Activated T-cell treated with anti-CD3 and anti-CD28 coated beads, Interleukin-2, amount 50 U/mL, for 24 hours (primary cell): ENCODE measurements at places on chromosomes 7 and 10.
A peak's percentile ranks its signal among the peaks of the same experiment; 100 is the strongest.

GRCh38 chr7:21305455-21306235, 122.2 kb upstream of the SP4 start:
- no peak for DNase-seq

- peak; percentile 22 for DNase-seq
Observed at GRCh38 chr10:71077143-71077581, 135.2 kb upstream of the UNC5B start.

- DNase-seq = no peak
Observed at GRCh38 chr7:76149847-76150691, 51.6 kb upstream of the SRRM3 start.

GRCh38 chr7:6705959-6706665, 635 bp downstream of the ZNF12 start:
- no peak for DNase-seq

GRCh38 chr10:128723631-128724205, 597.5 kb upstream of the MKI67 start:
- DNase-seq = no peak

GRCh38 chr10:73407495-73407894, 6.4 kb downstream of the ANXA7 start:
- DNase-seq = no peak

DNA sequence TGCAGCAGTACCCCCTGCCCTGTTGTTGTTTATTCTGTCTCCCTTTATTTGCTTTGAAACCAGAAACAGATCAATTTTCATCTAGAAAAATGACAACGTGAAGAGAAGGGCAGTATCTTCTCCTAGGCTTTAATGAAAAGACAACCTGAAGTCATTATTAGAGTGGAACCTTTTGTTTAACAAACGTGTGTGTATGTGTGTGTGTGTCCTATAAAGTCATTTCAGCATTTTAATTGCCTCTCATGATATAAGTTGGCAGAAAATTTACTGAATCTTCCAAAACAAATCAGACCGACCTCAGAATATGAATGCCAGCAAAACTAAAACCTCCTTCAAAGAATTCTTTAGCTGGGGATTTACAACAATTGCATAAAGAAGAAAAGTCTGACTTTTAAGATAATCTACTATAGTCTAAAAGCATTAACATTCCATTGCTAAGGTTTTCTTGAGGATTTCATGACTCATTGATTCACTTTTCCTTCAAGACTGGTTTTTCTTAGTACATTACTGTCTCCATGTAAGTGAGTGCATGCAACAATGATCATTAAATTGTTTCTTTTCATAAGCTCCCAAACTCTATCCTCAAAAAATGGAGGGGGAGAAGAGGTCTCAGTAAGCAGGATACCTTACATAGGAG, 3.2 kb downstream of the GLI3 start:
- no peak for DNase-seq

- no peak for DNase-seq
Observed at GRCh38 chr10:22931948-22932347, 4.1 kb downstream of the ARMC3 start.

GRCh38 chr7:18320971-18321567, 174.5 kb upstream of the HDAC9 start:
- no peak for DNase-seq

GRCh38 chr10:33306126-33306525, 28.3 kb downstream of the NRP1 start:
- no peak for DNase-seq

DNA sequence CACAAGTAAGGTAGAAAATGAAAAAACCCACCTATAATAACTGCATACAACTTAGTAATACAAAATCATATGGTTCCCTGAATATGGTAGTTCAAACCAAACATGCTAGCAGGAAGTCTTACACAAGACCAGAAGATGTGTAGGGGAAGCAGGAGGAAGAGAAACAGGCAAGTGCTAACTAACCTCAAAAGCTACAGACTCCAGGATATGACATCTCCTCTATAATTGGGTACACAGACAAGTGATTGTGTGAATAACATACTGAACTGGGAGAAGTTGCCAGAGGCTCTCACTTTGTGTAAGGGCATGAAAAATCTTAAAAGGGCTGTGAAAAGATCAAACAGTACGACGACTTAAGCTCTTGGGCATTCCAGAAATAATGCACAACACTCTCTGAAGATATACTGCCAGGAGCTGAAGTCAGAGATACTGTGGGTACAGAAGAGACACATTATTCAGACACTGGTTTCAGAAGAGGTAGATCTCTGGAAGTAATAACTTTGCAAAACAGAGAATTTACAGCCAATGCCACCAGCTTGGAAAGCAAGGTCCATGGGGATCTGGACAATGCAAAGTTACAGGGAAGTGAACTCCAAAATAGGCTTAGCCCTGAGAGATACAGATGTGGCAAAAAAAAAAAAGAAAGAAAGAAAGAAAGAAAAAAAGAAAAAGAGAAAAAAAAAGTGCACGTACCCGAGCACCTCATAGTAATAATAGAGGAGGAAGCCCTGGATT, 767.2 kb downstream of the TNS3 start:
- no peak for DNase-seq

- DNase-seq = no peak
Observed at GRCh38 chr7:35817930-35818329, 17.1 kb downstream of the SEPTIN7 start.

- DNase-seq = no peak
Observed at GRCh38 chr10:97687785-97688781, 1.0 kb upstream of the AVPI1 start.

GRCh38 chr7:155489158-155489840, 31.4 kb downstream of the EN2 start:
- DNase-seq = no peak

DNA sequence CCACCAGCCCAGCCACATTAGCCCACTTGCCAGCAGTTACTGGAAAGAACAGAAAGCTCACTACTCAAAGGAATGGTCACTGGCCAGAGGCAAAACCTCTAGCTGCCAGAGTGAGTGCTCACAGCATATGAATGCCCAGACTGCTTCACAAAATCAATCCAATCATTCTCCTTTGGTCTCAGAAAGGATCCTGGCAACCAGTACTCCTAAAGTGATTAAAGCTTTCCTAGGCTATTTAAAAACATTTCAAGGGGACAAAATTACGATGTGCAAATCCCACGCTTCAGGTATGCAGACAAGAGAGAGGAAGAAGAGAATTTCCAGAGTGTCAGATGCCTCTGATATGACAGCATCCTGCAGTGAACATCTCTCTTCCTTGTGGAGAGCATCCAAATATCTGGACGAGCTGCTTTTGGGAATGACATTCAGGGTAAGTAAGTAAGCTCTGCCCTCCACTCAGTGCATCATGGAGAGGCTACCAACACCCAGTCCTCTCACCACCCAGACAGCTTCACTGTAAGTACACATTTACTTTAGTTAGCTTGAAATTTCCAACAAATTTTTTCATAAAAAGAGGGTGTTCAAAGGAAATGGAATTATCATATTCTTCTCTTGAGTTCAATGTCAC, 25.1 kb downstream of the ICA1 start:
- no peak for DNase-seq

GRCh38 chr7:86687831-86688230, 44.1 kb downstream of the GRM3 start:
- DNase-seq = no peak

DNA sequence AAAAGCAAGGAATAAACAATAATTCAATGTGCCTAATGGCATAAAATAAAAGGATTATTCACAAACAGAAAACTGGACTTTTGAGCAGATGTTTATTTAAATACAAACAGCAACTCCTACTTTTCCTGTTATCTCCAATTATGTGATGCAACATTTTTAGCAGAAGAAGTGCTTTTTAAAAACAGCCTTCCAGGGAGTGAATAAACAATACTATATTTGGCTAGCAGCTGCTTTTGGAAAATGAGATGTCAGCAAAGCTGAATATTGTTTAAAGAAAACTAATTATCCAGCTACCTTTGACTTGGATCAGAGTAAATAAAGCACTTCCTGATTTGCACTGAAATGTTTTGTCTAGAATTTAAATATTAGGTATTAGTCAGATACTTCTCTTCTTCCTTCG, 23.2 kb downstream of the CDK1 start:
- no peak for DNase-seq

GRCh38 chr7:7563813-7564212, 2.9 kb upstream of the MIOS start:
- DNase-seq = no peak

DNA sequence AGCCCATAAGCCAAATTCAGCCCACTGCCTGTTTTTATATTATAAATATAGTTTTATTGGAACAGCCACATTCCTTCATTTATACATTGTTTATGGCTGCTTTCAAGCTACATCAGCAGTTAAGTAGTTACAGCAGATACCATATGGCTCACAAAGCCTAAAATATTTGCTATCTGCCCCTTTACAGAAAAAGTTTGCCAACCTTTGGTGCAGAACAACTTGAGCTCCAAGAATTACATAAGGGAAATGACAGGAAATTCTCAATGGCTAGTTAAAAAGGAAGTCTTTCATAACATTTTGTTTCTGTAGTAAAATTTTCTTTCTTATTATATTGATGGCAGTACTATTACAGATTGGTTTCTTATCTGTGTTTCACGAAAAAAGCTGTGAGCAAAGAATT, 59.3 kb downstream of the COL28A1 start:
- DNase-seq = no peak

GRCh38 chr7:120725376-120726039, 132.4 kb downstream of the TSPAN12 start:
- DNase-seq = no peak

GRCh38 chr7:159105832-159106811, 38.5 kb downstream of the VIPR2 start:
- no peak for DNase-seq

DNA sequence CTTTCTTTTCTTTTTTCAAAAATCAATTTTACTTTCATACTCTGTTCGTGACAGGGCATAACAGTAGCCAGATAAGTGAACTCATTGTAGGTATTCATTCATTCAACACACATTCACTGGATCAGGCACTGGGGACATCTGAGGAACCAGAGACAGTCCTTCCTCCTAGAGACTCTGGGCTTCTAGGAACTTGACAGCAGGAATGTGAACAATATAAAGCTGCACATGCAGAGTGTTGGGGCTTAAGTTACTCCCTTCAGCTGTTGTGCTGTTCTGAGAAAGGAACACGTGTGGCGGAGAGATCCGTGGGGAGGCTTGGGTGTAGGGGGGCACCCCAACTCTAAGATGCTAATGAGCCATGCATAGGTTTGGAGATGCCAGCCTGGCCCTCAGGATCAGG, 120.4 kb downstream of the PKD1L1 start:
- no peak for DNase-seq

DNA sequence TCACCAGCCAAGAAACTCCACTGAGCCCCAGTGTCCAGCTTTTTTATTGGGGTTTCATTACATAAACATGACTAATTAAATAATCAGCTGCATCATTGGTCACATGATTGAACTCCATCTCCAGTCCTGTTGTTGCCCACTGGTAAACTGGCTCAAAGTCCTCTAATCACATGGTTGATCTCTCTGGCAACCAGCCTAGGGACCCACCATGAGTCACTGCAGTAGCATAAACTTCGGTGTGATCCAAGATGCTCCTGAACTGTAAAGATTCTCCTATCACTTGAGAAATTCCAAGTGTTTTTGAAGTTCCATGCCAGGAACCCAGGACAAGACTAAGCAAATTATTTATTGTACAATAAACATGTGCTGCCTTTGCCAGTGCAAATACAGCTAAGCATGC, 130.4 kb upstream of the AUTS2 start:
- no peak for DNase-seq

DNA sequence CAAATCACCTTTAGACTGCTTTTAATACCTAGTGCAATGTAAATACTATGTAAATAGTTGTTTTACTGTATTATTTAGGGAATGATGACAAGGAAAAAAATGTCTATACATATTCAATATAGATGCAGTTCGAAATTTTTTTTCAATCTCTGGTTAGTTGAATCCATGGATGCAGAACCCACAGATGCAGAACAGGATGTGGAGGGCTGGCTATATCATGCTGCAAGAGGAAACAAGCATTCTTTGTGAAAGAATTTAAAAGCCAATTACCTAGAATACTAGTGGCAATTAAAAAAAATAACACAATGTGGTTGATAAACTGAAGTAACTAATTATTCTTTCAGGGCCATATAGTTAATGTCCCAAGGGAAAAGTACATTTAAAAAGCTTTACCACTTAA, 170.4 kb downstream of the ZNF438 start:
- DNase-seq = no peak

- no peak for DNase-seq
Observed at GRCh38 chr10:6216916-6217315, 14.2 kb downstream of the PFKFB3 start.

DNA sequence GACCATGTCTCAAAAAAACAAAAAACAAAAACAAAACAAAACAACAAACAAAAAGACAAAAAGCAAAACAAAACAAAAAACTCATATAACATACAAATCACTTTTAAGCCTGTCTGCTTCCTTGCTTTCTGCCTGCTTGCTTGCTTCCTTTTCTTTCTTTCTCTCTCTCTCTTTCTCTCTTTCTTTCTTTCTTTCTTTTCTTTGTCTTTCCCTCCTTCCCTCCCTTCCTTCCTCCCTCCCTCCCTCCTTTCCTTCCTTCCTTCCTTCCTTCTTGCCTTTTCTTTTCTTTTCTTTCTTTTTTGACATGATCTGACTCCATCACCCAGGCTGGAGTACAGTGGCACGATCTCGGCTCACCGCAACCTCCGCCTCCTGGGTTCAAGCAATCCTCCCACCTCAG, 15.9 kb upstream of the TRA2A start:
- DNase-seq = no peak

DNA sequence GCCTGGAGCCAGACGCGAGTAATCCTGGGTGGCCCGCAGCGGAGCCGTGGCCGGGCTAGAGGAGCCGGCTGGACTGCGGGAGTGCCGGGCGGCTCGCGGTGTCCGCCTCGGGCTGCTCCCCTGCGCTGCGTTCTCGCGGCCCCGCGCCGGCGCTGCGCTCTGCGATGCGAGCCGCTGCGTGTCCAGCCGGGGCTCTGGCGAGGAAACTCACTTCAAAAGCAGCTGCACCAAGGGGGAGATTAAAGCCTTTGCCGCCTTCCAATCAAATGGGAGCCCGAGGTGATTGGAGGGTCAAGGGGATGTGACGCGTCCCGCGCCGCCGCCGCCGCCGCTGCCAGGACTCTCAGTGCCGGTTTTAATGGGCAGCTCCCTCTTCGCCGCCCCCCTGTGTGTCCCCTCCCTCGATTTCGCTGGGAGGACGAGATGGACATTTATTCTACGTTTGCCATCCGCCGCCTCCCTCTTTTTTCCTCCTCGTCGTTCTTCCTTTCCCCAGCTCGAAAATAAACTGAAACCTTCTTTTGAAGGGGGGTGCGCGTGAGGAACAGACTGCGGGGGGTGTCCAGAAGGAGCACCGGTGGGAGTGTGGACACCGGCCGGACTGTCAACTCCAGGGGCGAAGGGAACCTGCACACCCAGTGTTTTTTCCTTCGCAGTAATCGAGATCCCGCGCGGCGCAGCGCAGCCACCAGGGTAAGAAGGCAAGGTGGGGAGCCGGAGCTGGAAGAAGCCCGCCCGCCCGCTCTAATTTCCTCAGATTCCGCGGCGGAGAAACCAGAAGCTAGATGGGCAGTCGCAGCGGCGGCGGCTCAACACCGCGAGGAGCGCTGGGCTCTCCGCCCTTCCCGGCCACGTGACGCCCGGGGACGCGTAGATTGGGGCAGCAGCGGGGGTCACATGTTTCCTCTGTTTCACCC, at the start of gene ZNF503:
TSS of gene ZNF503 (minus strand) at position 196 of the 917 bp plus-strand sequence. CDS start 345 bp downstream, outside the sequence.
- DNase-seq = peak; percentile 60
